ELF-1 (cell line): ENCODE measurements at places on chromosomes 2 and 18.
A peak's percentile ranks its signal among the peaks of the same experiment; 100 is the strongest.

GRCh38 chr2:26072925-26073768, 39.3 kb downstream of the RAB10 start:
- no peak for DNase-seq

GRCh38 chr2:42470706-42471105, 23.1 kb downstream of the KCNG3 start:
- no peak for DNase-seq

- DNase-seq: no peak
These were observed 226.3 kb downstream of the CCDC85A start for GRCh38 chr2:56410140-56410539.

GRCh38 chr2:101063352-101064124, 61.4 kb downstream of the RPL31 start:
- DNase-seq: no peak

DNA sequence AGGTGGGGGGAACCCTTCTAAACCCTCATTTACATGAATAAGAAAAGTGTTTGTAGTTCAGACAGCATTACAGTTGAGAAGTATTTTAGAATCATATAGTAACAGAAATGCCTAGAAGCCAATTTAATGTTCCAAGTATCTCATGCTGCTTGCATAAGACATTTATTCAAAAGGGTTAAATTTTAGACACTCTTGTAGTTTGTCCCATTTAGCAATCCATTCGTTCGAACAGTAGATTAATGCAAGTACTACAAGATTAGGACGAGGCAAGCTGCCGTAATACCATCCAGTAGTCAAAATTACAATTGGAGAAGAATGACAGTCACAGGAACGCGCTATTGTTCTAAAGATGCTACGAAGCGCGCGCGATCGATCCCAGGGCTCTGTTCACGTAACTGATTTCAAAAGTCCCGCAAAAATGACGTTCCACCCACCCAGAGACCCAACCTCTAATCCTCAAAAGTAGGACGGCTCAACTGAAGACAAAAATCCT, 1.2 kb downstream of the TMEM237 start:
- no peak for DNase-seq

- DNase-seq: no peak
These were observed 353.1 kb downstream of the ARHGAP15 start for GRCh38 chr2:143482316-143482715.

DNA sequence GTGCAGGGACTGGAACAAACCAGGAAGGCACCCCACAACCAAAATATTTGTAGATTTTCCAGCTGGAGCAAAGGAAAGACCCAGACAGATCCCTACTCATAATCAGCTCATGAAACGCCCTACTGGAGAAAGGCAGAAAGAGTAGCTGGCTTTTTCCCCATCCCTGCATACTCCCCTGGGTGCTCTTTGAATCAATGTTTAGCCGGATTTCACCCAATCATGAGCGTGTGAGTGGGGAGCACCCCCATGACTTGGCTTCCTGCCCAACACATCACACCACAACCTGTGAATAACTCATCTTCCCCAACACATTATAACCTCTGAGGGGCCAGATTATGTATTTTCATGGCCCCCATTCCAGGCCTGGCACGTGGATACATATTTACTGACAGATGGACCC, 35.1 kb upstream of the SLC14A1 start:
- DNase-seq: no peak

DNA sequence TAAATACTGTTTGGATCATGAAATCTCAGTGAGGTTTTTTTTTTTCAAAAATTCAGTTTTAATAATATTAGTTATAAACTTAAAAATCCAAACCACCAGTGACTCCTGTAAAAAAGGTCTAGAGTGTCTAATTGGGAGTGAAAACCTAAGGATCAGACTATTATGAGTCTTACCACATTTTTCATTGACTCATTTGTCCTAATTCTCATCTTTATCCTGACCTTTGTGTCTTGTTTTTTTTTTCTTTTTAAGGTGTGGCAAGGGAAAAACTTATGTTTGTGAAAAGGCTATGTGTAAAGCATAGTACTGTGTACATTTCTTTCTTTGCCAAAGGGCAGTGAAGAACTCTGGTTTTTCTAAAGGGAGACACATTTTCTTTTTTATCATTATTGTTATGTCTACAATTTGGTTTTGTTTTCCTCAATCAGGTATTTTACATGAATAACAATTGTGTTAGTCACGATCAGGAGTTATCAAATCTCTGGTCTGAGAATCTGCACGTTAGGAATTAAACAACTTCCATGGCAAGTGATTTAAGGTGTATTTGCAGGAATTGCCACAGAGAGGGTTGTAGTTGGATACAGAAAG, 52.6 kb downstream of the RHBDD1 start:
- no peak for DNase-seq

DNA sequence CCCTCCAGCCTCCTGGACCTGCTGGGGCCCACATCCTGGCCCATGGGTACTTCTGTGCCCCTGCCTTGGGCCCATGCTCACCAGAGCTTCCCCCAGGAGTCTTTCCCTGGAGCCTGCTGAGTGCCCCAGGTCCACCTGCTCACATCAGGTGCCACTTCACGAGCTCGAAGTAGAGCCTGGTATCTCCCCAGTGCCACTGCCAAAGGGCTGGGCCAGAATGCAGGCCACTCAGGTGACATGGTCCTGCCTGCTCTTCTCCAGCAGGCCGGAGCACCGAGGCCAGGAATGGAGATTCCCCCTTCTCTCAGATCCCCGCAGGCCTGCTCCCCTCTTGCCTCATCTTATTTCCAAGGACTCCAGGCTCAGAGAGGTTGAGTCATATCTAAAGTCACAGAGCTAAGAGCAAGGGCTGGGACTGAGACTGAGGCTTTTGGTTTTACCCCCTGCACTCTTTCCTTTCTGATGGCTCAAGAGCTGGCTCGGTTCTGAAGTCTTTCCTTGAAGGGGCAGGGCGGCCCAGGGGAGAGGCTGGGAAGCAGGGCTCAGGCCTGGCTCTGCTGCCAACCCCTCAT, 79.2 kb downstream of the HS1BP3 start:
- no peak for DNase-seq

GRCh38 chr2:128622371-128622770, 303.7 kb upstream of the HS6ST1 start:
- no peak for DNase-seq

DNA sequence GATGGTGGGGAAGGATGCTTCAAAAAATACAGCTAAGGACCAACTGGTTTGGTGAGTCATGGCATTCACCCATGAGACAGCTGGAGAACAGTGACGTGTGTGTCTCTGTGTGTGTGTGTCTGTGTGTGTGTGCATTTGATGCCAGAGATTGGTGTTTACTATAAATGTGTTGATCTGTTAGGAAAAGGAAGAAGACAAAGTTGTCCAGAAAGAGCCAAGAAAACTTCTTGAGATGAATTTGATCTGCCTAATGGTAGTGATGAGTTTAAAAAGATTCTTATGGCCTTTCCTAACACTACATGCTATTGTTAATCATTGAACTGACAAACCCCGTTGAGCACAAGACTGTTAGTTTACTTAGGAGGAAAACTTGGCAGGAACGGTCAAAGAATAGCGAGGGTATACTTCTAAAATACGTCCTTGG, 36.4 kb upstream of the IL1R1 start:
- no peak for DNase-seq

DNA sequence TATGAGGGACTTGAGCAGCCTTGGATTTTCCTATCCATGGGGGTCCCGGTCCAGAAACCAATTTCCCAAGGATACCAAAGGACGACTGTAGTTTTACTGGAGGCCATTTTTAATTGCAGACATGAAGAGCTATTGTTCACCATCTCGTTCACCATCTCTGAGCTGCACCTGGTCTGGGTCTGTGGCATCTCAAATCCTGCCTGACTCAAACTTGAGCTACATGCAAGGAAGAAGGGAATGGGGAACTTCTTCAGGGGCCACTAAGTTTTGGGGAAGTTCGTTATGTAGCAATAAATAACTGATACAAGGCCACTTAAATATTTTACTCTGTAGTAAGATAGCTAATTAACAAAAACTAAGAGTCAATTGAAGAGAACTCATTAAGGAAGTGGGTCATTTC, 2.1 kb upstream of the SMCHD1 start:
- DNase-seq: no peak

GRCh38 chr2:86518481-86518880, 44.8 kb downstream of the CHMP3 start:
- no peak for DNase-seq

- no peak for DNase-seq
These were observed 2.7 kb upstream of the IL1R1 start for GRCh38 chr2:102139851-102140250.

- no peak for DNase-seq
These were observed 192.4 kb downstream of the SPAG16 start for GRCh38 chr2:213476641-213477040.

DNA sequence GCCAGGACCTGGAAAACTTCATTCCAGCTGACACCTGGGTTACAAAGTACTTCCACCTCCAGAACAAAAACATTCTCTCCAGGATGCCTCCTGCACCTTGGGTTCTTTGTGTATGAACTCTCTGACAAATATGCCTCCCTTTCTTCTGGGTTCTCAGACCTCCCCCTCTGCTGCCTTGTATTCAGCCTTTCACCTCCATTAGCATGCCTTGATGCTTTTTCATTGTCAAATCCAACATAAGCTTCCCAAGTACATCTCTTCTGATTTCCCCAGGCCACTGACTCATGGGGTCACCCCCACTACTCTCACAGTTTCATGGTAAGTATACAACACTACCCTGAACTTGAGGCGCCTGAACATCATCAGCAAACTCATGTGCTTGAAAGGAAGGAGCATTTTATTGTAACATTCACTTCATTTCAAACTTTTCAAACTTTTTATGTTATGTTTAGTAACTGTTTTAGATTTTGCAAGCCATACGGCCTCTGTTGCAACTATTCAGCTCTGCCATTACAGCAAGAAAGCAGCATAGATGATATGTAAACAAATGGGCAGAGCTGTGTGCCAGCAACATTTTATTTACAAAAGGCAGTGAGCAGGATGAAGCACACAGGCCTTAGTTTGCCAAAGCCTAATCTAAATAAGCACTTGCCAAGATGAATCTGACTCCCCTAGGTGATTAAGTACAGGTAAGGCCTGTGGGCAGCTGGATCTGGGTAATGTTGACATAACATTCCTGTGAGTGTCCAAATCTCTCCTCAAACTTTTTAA, 32.5 kb upstream of the MRPS9 start:
- peak; percentile 7 for DNase-seq

GRCh38 chr18:33835419-33835818, 257.4 kb downstream of the ASXL3 start:
- DNase-seq: no peak

DNA sequence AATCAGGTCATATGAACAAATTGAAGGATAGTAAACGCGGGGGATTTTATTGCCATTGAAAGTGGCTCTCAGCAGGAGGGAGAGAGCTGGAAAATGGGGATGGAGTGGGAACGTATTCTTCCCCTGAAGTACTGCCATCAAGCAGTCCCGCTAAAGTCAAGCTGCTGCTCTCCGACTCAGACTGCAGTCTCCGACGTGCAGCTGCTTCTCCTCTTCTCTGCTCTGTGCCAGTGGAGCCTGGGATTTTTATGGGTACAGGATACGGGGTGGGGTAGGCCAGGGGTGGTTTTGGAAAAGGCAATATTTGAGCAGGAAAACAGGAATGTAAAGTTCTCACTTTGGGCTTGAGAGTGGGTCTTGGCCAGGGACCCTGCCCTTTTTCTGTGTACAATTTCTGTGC, 33.0 kb downstream of the KCTD18 start:
- DNase-seq: no peak

DNA sequence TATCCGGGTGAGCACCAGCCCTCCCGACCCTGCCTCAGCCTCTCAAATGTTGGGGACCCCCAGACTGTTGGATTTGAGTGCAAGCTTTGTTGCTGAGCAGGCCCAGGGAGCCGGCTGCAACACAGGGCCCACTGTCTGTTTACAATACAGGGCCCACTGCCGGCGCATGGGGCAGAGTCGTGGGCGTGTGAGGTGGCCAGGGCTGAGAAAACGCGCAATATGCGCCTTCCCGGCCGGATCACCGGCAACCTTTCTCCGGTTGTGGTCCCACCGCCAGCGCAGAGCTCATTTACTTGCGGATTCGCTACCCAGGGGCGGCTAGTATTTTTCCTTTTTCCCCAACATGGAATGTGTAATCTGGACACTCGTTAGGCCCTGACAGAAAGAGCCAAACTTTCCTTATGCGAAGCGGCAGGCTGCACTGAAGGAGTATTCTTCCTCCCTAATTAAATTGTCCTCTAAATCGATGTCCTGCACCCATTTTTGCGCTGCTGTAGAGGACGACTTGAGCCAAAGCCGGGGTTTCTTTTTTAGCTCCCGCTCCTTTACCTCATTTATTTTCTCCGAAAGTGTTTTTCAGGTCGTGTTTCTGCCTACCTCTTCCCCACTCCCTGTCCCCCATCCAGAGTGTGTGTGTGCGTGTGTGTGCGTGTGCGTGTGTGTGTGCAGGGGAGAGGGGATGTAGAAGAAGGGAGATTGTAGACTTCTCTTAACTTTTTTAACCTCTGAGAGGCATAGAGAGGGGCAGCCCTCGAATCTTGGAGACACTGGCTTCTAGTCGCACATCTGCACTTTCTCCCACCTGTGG, 2.7 kb downstream of the OTX1 start:
- DNase-seq: peak; percentile 32

DNA sequence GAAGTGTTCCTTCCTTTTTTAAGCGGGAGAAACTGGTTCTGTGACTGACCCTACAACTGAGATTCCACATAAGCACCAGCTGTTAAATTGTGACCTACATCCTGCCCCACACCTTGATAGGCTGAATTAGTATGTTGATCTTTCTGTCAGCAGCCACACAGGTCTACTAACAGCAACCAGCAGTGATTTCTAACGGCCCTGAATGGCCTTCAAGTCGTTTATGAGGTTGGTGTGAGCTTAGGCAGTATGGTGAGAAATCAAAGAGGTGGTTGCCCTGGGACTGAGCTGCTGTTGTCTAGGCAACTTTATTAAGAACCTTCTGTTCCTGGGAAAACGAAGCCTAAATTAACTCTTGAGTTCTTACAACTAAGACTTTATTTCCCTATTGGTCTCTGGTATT, 197.2 kb upstream of the FSHR start:
- no peak for DNase-seq

GRCh38 chr2:71620116-71620515, 166.8 kb downstream of the DYSF start:
- no peak for DNase-seq

DNA sequence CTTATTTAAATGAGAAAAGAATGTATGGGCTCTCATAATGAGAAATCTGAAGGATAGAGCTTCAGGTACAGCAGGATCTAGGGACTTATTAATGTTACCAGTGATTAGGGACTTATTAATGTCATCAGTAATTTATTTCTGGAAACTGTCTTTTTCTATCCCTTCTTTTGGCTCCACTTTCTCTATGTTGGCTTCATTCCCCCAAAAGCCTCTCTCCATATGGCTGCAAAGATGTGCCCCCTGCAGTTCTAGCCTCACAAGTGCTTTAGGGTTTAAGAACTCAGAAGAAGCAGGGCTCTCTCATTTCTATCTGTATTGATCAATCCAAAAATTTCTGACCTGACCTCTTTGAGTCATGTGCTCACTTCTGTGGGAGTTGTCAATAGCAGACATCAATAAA, 480.9 kb downstream of the TXNL1 start:
- no peak for DNase-seq

DNA sequence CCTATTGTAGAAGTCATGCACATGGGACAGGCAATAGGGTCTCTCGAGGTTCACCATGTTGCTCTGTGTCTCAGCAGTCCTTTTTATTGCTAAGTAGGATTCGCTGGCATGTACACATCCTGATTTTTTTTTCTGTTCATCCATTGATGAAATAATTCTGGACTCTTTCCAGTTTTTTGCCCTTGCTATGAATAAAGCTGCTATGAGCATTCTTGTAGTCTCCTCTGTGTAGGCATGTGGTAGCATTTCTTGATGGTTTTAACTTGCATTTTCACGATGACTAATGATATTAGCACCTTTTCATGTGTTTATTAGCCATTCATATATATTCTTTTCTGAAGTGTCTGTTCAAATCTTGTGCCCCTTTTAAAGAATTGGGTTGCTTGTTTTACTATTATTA, 65.8 kb upstream of the EDAR start:
- DNase-seq: no peak
